ENCODE measurements at places on chromosomes 12 and 14.

DNA sequence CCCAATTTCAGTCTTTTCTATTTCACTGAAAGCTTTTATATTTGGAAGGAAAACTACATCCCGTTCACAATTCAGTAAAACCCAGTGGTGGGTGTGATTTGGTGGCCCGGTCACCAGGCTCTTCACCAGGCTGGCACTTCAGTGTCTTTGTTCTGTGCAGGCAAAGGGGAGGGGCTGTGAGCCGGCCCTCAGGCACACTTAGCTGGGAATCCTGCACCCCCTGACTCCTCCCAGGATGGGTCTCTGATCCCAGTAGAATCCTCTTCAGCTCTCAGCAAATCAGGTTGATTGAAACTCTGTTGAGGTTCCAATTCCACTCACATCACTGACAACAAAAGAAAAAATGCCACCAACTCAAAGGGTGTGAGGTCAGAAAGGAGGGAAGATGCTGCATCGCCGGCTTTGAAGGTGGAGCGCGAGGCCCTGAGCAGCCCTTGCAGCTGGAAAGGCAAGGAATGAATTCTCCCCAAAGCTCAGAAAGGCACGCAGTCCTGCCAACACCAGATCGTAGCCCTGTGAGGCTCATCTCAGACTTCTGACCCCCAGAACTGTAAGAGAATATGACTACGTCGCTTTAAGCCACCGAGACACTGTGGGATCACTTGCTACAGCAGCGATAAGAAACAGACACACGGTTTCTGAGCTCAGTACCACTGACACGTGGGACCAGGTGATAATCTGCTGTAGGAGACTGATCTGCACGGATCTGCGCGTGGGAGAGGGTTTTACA is 166.6 kb downstream of the PIWIL1 start:
- DNase-seq = no peak

DNA sequence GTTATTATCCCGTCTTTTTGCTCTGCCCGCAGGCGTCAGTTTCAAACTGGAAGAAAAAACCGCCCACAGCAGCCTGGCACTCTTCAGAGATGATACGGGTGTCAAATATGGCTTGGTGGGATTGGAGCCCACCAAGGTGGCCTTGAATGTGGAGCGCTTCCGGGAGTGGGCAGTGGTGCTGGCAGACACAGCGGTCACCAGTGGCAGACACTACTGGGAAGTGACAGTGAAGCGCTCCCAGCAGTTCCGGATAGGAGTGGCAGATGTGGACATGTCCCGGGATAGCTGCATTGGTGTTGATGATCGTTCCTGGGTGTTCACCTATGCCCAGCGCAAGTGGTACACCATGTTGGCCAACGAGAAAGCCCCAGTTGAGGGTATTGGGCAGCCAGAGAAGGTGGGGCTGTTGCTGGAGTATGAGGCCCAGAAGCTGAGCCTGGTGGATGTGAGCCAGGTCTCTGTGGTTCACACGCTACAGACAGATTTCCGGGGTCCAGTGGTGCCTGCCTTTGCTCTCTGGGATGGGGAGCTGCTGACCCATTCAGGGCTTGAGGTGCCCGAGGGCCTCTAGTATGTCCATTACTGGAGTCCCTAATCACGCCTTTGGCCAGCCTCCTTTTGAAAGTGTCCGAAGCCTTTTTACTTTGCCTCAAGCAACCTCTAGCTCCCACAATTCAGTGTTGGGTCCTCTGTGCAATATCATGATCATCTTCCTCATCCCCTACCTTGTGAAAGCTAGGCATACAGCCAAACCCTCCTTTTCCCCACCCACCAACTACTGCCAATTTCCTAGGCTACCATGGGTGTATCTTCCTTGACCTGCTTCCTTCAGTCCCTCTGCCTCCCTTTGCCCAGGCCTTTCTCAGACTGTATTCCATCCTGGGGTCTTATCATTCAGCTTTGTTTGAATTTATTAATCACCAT is 891 bp downstream of the SPRYD4 start:
- peak; percentile 18 for DNase-seq

DNA sequence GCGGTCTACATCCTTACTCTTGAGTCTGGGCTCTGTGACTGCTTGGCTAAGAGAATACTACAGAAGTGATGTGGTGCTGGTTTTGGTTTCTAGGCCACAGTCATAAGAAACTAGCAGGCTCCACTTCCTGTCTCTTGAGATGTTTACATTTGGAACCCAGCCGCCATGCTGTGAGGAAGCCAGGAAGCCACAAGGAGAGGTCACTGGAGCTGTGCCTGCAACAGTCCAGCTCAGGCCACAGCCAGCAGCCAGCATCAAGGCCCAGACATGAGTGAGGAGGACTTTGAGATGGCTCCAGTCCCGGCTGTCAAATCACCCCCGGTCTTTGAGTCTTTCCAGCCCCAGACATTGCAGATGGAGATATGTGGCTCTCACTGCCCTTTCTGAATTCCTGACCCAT is 12.9 kb upstream of the FAM181A start:
- no peak for DNase-seq

GRCh38 chr14:61120576-61120975 is 139.5 kb downstream of the SLC38A6 start:
- DNase-seq = no peak

DNA sequence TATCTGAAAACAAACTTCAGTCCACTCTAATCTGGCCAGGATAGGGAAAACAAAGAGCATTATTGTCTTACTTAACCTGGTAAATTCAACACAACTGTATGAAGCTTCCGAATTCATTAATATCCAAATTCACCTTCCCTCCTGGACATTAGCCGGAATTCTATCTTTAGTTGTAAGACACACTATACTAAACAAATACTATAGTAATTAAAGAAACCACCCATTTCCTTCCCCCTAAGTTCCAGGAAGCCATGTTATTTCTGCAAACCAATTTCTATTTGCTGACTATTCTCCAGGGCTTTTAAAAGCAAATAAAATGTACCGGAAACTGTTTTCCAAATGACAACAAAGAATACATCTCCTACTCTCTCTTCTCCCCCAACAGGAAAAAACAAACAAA is 122.7 kb upstream of the MDM1 start:
- no peak for DNase-seq

DNA sequence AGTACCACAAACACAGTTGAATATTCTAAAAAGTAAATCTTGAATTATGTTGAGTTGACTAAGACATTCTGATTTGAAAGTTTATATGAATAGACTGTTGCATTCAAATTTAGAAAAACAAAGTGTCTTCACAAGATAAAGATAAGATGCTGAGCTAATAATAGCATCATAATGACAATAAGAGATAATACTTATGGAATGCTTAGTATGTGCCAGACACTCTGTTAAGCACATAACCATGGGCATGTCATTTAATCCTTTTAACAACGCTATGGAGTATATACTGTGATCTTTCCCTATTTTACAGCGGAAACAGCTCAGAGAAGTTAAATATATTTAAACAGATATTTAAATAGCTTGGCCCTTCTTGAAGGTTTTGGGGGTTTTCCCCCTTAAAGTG is 163.4 kb downstream of the SRGAP1 start:
- DNase-seq = no peak

DNA sequence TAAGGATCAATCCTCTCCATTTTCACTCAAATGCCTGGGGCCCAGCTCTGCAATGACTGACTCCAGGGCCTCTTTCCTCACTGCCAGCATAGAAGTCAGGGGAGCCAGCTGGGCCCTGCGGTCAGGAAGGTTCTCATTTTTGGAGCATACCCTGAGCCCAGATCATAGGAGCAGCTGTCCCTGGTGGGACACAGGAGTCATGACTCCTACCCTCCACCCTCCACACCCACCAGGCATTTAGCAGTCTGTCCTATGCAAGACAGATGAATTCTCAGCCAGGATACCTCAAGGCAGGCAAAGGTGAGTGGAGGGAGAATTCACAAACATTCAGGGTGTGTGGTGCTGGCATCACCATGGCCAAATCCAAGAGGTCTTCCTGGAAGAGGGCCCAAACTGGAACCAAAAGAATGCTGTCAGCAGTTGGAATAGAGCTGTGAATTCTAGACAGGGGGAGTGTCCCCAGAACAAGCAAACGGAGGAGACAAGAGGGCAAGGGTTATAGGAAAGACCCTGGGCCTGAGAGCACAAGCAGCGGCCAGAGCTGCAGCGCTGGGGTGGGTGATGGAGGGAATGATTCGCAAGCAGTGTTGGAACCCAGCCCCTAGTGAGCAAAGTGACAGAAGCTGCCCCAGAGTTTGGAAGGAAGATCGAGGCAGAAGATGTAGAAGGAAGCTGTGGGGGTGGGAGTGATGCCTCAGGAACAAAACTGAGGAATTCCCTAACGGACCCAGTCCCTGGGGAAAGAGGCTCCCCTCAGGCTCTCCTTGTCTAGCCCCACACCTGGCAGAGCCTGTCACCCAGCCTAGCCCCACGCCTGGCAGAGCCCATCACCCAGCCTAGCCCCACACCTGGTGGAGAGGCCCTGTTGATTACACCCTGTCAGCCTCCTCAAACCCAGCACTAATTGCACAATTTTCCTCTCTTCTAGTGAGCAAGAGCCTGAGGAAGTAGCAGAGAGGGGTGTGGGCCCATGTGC is 4.5 kb upstream of the REM2 start:
- DNase-seq = no peak

DNA sequence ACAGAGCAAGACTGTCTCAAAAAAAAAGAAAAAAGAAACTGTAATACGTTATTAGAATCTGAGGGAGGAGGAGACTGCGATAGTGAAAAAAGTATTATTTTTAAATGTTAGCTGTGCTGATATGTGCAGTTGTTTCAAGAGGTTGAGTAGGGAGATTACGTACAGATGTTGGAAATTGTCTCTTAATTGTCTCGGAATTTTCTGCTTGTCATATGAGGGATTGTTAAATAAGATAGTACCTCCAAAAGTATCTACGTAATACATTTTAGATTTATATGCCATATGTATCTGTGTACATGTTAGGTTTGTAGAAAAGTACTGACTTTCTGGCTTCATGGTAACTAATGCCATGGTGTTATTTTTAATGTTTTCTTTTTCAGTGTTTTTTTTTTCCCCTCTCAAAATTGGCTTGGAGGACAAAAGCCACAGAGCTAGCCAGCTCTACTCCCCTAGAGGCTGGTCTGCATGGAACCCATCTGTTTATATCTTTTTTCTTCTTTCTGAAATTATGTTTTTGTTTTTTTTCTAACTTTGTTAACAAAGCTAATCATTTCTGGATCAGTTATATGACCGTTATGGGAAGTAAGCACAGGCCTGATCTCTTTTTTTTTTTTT is 3.4 kb downstream of the RIMKLB start:
- DNase-seq = no peak

DNA sequence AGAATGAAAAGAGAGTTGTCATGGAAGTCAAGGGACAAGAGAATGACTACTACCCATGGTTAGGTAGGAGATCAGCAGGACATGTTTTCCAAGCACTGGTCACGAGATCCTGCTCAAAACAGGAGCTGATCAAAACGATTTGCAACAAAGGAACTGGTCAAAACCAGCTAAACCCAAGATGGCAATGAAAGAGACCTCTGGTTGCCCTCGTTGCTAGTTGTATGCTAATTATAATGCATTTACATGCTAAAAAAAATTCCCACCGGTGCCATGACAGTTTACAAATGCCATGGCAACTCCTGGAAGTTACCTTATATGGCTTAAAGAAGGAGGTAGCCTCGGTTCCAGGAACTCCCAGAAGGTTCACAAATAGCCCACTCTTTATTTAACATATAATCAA is 95.0 kb upstream of the OTX2 start:
- no peak for DNase-seq

DNA sequence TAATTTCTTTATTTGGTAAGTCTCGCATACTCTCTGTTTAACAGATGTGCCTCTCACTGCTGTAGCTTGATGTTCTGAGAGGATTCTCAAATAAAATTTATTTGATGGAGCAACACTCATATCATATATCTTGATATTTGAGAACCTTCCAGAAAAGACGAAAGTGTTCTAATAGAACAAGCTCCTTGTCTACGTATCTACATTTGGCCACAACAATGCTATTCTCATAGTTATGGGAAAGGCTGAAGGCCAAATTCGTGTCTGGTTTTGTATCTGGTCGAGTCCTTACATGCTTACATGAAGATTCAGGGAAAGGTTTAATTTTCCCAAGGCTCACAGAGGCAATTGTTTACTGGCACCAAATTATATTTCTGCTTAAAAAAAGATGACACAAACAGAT is 186.7 kb upstream of the SLC38A2 start:
- no peak for DNase-seq

DNA sequence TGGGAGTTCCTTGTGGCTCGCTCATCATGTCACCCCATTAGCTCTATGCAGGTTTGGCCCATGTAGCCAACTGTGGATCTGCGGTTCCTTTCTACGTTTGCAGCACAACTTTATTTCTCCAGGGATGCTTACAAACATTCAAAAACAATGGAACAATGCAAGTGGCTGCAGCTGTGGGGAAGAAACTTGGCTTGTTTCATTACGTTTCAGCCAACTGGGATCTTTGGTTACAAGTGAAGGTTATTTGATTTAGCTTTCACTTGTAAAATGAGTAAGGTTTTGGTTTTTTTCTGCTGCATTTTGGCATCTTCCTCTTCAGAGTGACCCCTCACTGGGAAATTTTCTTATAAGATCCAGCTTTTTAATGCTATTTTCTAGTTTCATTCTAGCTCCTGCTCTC is 105.9 kb downstream of the PLXNC1 start:
- DNase-seq = no peak

GRCh38 chr12:51977320-51977753 is 25.8 kb downstream of the ACVR1B start:
- DNase-seq = no peak

- DNase-seq = no peak
These were observed 208.8 kb downstream of the VRK1 start for GRCh38 chr14:97005934-97006333.

DNA sequence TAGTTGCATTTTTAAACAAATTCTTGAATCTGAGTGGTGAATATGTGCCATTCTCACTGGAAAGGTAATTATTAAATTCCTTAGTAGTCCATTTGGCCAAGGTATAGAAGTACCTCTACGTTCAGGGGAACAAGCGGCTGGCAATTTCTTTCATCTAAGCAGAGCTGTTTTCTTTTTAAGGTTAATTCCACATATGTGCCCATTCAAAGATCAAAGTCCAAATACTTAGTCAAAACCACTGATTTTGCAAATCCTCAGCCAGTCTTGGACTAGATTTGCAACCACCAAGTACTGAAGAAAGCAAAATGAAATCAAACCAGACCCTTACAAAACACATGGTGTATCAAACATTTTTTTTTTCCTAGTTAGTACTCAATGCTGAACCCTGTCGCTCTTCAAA is 68.7 kb upstream of the JDP2 start:
- no peak for DNase-seq
